ENCODE measurements at places on chromosomes 6 and 20. TPM values are rescaled to one million over a fixed set of nuclear protein-coding genes. Genes with fewer than 3 reads are reported as not detected.

- no peaks in the 10 kb centered on the region for H3K36me3 ChIP-seq
- DNase-seq: no peak
- peak overlapping the region; percentile 95 for H3K4me3 ChIP-seq
- H3K27ac ChIP-seq: peak overlapping the region; percentile 93
Observed at GRCh38 chr6:21588481-21589351, 4.8 kb upstream of the SOX4 start.

- peaks cover 35% of the 10 kb centered on the region for H3K36me3 ChIP-seq
- peak overlapping the region; percentile 35 for H3K27ac ChIP-seq
- no peak for DNase-seq
- H3K4me3 ChIP-seq: no peak overlapping the region
- H3K4me1 ChIP-seq: peaks cover 23% of the 10 kb centered on the region
Observed at GRCh38 chr6:35629876-35630378, 58.8 kb downstream of the FKBP5 start.

DNA sequence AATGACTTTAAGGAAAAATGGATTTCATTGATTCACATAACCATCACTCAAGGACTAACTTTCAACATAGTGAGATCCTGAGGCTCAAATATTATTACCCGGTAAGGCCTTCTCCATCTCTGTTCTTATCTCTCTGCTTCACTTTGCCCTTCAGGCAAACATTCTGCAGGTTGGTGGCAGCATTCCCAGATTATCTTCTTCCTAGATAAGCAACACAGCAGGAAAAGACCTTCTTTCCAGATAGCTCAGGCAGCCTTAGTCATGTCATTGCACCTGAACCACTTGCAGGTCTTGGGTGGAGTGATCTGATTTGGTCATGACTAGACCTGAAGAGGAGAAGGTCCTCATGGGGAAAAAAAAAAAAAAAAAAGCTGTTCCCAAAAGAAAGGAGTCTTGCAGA, 5.3 kb upstream of the HIVEP2 start:
- no peaks in the 10 kb centered on the region for H3K36me3 ChIP-seq
- no peak for DNase-seq
- H3K27ac ChIP-seq: no peak overlapping the region
- H3K4me1 ChIP-seq: peaks cover 6% of the 10 kb centered on the region

DNA sequence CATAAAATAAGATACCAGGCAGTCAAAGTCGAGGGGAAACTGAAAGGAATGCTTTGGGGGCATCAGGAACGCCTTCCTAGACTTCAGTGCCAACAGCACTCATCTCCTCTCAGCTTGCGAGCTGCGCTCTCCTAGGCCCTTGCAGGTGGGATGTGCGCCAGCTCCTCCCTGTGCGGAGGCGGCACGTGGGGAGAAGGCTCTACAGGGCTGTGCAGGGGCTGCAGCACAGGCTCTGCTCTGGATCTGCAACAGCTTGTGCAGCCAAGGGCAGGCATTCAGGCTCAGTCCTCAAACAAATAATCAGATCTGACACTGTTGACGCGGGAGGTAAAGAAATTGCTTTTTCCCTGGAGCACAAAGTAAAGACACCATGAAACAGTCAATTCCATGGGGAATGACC, 144.8 kb downstream of the TTLL2 start:
- peaks cover 14% of the 10 kb centered on the region for H3K27me3 ChIP-seq
- no peak overlapping the region for H3K4me3 ChIP-seq
- peaks cover 8% of the 10 kb centered on the region for H3K4me1 ChIP-seq
- DNase-seq: peak; percentile 70
- H3K36me3 ChIP-seq: no peaks in the 10 kb centered on the region

DNA sequence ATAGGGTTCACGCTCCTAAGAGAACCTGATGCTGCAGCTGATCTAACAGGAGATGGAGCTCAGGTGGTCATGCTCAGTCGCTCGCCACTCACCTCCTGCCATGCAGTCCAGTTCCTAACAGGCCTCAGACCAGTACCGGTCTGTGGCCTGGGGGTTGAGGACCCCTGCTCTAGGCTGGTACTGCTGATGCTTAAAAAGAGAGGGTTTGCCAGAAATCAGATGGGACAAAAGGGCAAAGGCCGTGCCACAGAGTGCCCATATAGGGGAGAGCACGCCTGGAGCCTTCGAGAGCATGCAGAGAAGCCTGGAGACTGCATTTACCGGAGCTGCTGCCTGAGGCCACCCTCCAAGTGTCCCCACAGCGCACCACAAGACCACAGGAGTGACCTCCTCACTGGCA, 75.5 kb downstream of the PTPN1 start:
- no peak overlapping the region for H3K4me3 ChIP-seq
- H3K4me1 ChIP-seq: peaks cover 5% of the 10 kb centered on the region
- H3K36me3 ChIP-seq: peaks cover 23% of the 10 kb centered on the region
- no peak for DNase-seq
- no peaks in the 10 kb centered on the region for H3K27me3 ChIP-seq

- H3K27ac ChIP-seq: no peak overlapping the region
- no peak overlapping the region for H3K4me3 ChIP-seq
- H3K36me3 ChIP-seq: no peaks in the 10 kb centered on the region
- no peak for DNase-seq
Observed at GRCh38 chr6:71651636-71652035, 234.7 kb upstream of the RIMS1 start.

CPNE5 gene
- total RNA-seq: not detected

- peaks cover 21% of the 10 kb centered on the region for H3K27me3 ChIP-seq
- no peak overlapping the region for H3K27ac ChIP-seq
Observed at GRCh38 chr6:90421666-90422065, 125.0 kb upstream of the BACH2 start.

GRCh38 chr6:154361476-154361875, 4.9 kb upstream of the IPCEF1 start:
- DNase-seq: no peak
- no peaks in the 10 kb centered on the region for H3K27me3 ChIP-seq
- no peaks in the 10 kb centered on the region for H3K36me3 ChIP-seq
- H3K27ac ChIP-seq: no peak overlapping the region
- H3K4me1 ChIP-seq: no peaks in the 10 kb centered on the region
- no peak overlapping the region for H3K4me3 ChIP-seq

FOXQ1 gene
- total RNA-seq: not detected

- no peak overlapping the region for H3K27ac ChIP-seq
- H3K4me1 ChIP-seq: no peaks in the 10 kb centered on the region
- peaks cover 17% of the 10 kb centered on the region for H3K36me3 ChIP-seq
- DNase-seq: no peak
- no peak overlapping the region for H3K4me3 ChIP-seq
Observed at GRCh38 chr6:84172574-84172973, 54.9 kb downstream of the CEP162 start.

TMEM151B gene
- 0.08 TPM for total RNA-seq

DNA sequence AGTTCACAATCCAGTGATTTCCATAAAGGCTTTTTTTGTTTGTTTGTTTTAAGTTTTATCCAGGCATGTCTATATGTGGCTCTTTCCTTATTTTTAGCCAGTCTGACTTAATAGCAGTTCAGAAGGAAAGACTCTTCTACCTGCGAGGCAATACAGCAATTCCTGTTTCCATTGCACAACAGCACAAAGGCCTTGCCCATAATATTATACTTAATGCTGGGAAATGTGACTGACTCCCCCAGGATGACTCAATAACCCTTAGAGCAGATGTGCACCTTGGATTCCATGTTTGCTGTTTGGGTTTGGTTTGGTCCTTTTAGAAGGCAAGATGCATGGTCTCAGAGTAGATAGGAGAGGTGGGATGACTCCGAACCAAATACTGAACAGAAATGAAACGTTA, 184.1 kb downstream of the MTFR2 start:
- DNase-seq: no peak
- H3K27ac ChIP-seq: no peak overlapping the region
- no peaks in the 10 kb centered on the region for H3K27me3 ChIP-seq
- H3K4me1 ChIP-seq: peaks cover 16% of the 10 kb centered on the region

OR2J3 gene
- total RNA-seq: not detected

NDUFAF5 gene
- 20.4 TPM for total RNA-seq

GRCh38 chr6:32814145-32814544, 2.7 kb downstream of the HLA-DOB start:
- peaks cover 5% of the 10 kb centered on the region for H3K4me1 ChIP-seq
- no peak overlapping the region for H3K4me3 ChIP-seq
- H3K36me3 ChIP-seq: no peaks in the 10 kb centered on the region
- no peak overlapping the region for H3K27ac ChIP-seq

GRCh38 chr20:62875419-62876361, 14.1 kb upstream of the TCFL5 start:
- no peaks in the 10 kb centered on the region for H3K36me3 ChIP-seq
- H3K27me3 ChIP-seq: no peaks in the 10 kb centered on the region
- peak overlapping the region; percentile 58 for H3K4me3 ChIP-seq

- DNase-seq: no peak
- H3K27ac ChIP-seq: no peak overlapping the region
- peaks cover 38% of the 10 kb centered on the region for H3K4me1 ChIP-seq
- no peaks in the 10 kb centered on the region for H3K27me3 ChIP-seq
- no peak overlapping the region for H3K4me3 ChIP-seq
- H3K36me3 ChIP-seq: peaks cover 4% of the 10 kb centered on the region
Observed at GRCh38 chr6:130993292-130993765, 69.7 kb downstream of the EPB41L2 start.

GABRR1 gene
- not detected for total RNA-seq

DNA sequence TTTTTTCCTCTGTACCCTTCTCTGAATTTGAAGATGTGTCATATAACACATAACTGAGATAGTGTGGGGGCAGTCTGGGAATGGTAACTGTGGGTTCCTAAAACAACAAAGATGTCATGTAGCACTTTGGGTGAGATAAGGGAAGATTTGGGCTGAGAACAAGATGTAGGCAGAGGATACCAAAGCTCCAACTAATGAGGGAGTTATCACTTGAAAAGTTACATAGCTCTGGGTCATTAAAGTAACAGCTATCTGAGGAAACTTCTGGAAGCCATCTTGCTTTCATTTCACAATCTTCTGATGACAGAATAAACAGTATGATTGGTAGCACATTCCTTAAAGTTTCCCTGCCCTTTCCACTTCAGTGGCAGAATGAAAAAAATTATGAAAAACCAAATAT, 255.4 kb downstream of the TBX18 start:
- peaks cover 9% of the 10 kb centered on the region for H3K4me1 ChIP-seq
- H3K36me3 ChIP-seq: no peaks in the 10 kb centered on the region
- no peak for DNase-seq
- H3K4me3 ChIP-seq: no peak overlapping the region

GRCh38 chr6:169417101-169417500, 163.5 kb upstream of the THBS2 start:
- H3K36me3 ChIP-seq: peaks cover 4% of the 10 kb centered on the region
- no peak for DNase-seq
- no peaks in the 10 kb centered on the region for H3K27me3 ChIP-seq
- no peaks in the 10 kb centered on the region for H3K4me1 ChIP-seq

ZSCAN31 gene
- total RNA-seq: 6.2 TPM

- no peaks in the 10 kb centered on the region for H3K36me3 ChIP-seq
- no peak overlapping the region for H3K27ac ChIP-seq
- DNase-seq: no peak
- H3K4me1 ChIP-seq: no peaks in the 10 kb centered on the region
- no peaks in the 10 kb centered on the region for H3K27me3 ChIP-seq
Observed at GRCh38 chr20:7523288-7523687, 417.0 kb downstream of the HAO1 start.

XKR7 gene
- not detected for total RNA-seq

ME1 gene
- 26.3 TPM for total RNA-seq

GRCh38 chr6:170180671-170181337, 110.1 kb downstream of the DLL1 start:
- peak; percentile 68 for DNase-seq
- no peaks in the 10 kb centered on the region for H3K36me3 ChIP-seq
- H3K27me3 ChIP-seq: no peaks in the 10 kb centered on the region
- no peaks in the 10 kb centered on the region for H3K4me1 ChIP-seq

CD93 gene
- 0.21 TPM for total RNA-seq

- no peak overlapping the region for H3K27ac ChIP-seq
- H3K4me3 ChIP-seq: no peak overlapping the region
- H3K36me3 ChIP-seq: peaks cover 11% of the 10 kb centered on the region
- no peaks in the 10 kb centered on the region for H3K27me3 ChIP-seq
- peaks cover 35% of the 10 kb centered on the region for H3K4me1 ChIP-seq
Observed at GRCh38 chr20:10563935-10564492, 109.8 kb downstream of the JAG1 start.

MPIG6B gene
- total RNA-seq: not detected

GRCh38 chr20:55264703-55265239, 740.5 kb downstream of the CBLN4 start:
- no peaks in the 10 kb centered on the region for H3K27me3 ChIP-seq
- DNase-seq: no peak
- H3K4me3 ChIP-seq: no peak overlapping the region

DNA sequence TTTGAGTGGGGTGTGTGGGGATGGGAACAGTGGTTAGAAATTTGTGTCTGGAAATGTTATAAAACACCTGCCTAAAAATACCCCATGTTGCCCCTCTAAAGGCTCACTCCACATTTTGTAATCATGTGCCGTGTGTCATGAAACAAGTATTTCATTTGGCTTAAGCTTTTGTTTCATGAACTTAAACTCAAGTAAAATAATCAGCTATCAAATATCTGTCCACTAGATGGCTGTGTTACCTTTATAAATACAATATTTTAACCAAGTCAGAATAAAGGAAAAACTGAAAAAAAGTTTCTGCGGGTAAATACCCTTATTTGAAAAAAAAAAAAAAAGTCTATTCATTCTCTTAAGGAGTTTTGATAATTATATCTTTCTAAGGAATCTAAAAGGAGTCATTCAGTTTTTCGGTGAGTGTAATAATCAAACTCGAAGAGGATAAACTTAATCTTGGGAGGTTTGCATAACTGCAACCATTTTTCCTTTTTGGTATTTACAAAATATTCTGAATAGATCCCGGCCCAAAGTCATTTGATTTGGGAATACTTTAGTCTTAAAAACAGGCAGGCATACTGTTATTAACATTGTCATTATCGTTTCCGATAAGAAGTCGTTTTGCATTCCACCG, 29.9 kb upstream of the MTRF1L start:
- H3K27ac ChIP-seq: no peak overlapping the region
- DNase-seq: no peak
- H3K36me3 ChIP-seq: peaks cover 4% of the 10 kb centered on the region

DNA sequence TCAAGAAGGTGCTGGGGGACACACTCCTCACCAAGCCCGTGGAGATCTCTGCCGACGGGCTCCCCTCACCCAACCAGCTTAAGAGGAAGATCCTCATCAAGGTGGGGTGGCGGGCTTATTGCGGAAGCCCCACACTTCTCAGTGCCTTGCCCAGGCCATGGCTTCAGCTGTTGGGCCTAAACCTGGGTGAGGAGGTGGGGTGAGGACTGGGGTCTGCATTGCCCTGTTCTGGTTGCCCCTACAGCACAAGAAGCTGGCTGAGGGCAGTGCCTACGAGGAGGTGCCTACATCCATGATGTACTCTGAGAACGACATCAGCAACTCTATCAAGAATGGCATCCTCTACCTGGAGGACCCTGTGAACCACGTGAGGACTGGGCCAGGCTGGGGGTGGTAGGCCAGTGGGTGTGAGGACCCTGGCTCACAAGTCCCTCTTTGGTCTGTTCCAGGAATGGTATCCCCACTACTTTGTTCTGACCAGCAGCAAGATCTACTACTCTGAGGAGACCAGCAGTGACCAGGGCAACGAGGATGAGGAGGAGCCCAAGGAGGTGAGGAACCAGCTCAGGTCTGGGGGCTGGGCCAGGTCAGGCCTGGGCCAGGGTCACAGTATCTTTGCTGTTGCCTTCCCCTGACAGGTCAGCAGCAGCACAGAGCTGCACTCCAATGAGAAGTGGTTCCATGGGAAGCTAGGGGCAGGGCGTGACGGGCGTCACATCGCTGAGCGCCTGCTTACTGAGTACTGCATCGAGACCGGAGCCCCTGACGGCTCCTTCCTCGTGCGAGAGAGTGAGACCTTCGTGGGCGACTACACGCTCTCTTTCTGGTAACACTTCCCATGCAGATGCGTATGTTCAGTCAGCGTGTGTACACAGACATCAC, 27.9 kb downstream of the PLCG1 start:
- no peak for DNase-seq
- H3K4me1 ChIP-seq: no peaks in the 10 kb centered on the region
- H3K27me3 ChIP-seq: no peaks in the 10 kb centered on the region
- H3K27ac ChIP-seq: no peak overlapping the region
- H3K4me3 ChIP-seq: no peak overlapping the region
